ENCODE measurements at places on chromosomes 7 and 10.

DNA sequence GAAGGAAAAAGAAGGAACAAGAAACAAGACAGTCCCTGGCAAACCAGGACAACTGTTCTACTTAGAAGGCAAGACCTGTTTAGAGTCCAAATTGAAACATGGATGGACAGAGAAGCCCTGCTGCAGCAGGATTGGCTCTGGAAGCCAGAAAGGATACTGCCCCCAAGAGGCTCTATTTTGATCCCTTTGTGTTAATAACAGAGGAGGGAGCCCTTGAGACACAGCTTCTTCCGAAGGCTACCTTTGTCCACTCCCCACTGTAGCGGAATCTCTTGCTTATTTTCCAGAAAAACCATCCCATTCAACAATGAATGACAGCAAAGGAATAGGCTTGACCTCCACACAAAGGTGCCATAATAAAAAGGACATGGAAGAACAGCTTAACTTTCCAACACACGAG, 120.3 kb upstream of the FOXK1 start:
- DNase-seq: no peak

DNA sequence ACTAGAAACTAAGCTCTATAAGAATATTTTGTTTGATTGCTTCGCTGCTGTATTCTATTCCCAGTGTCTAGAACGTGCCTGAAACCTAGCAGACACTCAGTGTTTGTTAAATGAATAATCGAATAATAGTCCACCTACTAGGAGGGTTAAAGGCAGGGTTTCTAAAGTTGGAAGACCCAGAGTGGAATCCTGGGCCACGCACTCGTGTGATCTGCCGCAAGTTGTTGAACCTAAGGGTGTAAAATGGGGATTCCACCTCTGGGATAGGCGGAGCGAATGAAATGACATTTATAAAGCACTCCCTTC, 702 bp upstream of the AGFG2 start:
- no peak for DNase-seq

DNA sequence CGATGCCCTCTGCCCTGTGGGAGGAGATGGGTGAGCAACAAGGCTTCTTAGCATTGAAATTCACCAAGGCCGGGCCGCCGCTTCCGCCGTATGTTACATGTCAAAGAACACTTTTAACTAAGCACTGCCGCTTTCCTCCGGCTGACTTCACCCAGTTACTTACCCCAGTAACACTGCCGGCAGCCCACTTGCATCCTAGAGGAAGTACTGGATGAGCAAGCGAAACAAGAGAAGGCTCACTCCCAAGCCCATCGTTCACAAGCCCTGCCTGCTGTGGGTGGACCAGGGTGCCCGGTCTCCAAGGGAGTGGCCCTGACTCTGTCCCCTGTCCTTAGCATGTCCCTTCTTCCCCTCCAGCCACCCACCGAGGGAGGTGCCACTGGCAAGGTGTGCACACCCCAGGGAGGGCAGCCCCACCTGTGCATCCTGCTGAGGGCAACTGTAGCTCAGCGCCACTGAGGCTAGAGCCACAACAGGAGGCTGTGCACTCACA, 73.1 kb upstream of the EBF3 start:
- DNase-seq: no peak

- no peak for DNase-seq
These were observed 102.1 kb downstream of the GAD2 start for GRCh38 chr10:26318672-26319071.

GRCh38 chr7:127667759-127668530, 16.0 kb downstream of the SND1 start:
- no peak for DNase-seq

DNA sequence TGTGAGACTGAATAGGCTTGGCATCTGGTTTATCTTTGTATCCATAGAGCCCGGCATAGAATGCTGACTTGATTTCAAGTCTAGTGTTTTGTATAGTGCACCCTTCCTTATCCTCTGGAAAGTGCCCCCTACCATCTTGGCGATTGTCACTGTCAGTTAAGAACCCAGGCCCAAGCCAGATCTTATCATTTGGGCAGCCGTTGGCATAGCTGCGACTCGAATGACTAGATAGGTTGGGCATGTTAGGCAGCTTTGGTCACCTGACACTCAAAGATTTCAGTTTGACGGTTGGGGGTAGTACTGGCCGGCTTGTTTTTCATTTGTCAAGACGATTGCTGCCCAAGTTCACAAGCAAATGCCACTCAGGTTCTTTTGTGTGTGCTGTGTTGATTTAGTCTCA, 6.6 kb downstream of the NIPSNAP2 start:
- no peak for DNase-seq

DNA sequence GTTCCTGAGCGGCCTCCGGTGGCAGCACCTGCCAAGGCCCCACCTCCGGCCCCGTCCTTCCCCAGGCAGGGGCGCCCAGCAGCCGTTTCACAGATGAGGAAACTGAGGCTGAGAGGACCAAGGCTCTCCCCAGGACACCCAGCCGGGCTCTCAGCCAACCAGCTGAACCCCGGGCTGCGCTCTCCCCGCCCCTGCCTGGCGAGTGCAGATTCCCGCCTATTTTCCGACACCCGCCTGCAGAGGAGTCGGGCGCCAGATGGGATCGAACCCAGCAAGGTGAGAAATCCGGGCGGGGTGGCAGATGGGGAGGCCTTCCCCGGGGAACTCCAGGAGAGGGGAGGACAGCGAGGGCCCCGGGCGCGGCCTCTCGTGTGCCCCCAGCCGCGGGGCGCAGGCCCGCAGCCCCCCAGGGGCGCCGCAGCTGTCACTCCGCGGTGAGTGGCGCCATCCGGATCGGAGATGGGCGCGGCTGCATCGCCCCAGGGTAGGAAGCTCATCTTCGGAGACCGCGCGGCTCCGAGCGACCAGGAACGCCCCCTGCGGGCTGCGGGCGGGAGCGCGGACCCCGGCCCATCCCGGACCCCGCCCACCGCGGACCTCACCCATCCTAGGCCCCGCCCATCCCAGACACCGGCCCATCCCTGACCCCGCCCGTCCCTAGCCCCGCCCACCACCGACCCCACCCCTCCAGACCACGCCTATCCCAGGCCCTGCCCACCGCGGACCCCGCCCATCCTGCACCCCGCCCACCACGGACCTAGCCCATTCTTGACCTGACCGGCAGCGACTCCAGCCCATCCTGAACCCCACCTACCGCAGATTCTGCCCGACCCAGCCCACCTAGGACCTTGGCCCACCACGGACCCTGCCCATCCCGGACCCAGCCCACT, 90.3 kb downstream of the MICALL2 start:
- DNase-seq: no peak

DNA sequence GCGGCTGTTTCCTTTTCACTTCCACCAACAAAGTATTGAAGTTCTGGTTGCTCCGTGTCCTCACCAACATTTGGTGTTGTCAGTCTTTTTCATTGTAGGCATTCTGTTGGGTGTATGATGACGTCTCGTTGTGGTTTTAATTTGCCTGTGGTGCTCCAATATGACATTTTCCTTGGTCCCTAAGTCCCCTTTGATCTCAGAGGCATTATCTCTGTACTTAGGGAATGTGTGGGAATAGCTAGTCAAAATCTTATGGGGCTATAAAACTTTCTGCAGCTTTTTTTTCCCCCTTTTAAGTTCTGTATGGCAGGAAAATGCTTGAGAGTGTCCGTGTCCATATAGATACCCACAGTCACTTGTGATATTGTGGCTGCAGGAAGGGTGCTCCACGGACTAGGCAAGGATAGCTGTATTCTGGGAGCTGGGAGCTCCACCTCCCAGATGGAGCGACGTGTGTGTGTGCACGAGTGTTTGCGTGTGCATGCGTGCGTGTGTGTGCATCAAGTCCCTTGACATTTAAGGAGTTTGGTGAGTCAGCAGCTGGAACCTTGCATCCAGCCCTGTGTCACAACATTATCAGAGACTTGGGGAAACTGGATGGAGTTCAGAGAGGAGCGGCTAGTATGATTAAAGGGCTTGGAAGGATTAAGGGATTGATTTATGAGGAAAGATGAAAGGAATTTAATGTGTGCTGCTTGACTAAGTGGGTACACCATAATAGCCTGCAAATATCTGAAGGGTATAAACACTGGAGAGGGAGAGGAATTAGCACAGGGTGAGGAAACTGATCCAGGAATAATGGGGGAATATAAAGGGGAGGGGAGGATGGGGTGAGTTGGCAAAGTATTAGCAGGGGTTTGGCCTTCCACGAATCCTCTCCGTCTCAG, 66.8 kb downstream of the LRMDA start:
- no peak for DNase-seq

DNA sequence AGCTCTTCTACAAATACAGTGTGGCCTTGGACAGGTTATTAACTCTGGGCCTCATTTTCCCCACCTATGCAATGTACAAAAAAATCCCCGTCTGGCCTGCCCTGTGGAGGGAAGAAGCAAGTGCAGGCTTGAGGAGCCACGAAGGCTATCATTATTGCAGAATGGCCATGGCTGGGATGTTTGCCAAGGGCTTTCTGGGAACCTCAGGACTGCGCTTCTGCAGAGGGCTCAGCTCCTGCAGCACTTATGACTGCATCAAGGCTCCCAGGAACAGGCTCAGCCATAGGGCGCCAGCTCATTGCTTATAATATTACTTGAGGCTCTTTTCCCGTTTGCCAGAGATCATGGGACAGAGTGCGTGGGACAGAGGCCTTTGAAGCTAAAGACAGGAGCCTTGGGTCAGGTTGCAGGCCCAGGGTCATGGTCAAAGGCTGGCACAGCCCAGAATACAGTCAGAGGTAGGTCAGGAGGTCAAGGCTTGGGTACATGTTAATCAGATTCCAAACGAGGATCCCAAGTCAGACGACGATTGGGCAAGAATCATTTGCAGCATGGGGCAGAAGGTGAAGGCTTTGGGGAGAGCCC, 20.6 kb upstream of the C10orf105 start:
- no peak for DNase-seq

- no peak for DNase-seq
These were observed 72.0 kb upstream of the TES start for GRCh38 chr7:116138202-116138801.
